T-helper 1 cell (primary cell): ENCODE measurements at places on chromosomes 5 and 9.

DNA sequence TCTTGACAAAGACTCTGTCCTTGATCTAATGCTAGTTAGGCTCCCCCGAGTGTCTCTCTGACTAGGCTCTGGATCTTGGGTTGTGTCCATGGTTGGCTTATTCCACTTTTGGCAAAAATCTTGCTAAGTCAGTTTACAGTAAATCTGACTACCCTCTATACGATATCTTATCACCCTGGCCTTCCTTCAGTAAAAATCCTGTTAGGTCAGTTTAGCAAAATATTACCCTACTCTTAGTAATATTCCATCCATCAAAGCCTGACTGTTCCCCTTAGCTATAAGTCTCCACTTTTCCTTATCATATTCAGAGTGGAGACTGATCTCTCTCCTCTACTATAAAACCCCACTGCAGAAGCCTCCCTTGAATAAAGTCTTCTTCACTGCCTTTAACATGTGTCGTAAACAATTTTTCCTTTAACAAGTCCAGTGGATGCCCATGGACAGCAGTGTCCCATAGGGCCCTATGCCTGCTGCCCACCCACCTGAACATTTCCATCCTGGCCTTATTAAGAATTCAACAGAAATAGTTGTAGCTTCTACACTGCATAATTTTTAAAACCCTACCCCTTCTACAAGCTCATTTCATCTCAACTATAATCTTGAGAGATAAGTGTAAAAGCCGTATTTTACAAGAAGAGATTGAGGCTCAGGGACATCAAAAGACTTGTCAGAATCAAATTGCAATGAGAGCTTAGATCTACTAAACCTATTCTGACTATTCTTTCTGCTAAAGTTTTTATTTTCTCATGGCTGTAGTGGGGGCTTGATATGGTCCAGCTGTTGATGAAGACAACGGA, 22.3 kb downstream of the MINAR2 start:
- DNase-seq = no peak

DNA sequence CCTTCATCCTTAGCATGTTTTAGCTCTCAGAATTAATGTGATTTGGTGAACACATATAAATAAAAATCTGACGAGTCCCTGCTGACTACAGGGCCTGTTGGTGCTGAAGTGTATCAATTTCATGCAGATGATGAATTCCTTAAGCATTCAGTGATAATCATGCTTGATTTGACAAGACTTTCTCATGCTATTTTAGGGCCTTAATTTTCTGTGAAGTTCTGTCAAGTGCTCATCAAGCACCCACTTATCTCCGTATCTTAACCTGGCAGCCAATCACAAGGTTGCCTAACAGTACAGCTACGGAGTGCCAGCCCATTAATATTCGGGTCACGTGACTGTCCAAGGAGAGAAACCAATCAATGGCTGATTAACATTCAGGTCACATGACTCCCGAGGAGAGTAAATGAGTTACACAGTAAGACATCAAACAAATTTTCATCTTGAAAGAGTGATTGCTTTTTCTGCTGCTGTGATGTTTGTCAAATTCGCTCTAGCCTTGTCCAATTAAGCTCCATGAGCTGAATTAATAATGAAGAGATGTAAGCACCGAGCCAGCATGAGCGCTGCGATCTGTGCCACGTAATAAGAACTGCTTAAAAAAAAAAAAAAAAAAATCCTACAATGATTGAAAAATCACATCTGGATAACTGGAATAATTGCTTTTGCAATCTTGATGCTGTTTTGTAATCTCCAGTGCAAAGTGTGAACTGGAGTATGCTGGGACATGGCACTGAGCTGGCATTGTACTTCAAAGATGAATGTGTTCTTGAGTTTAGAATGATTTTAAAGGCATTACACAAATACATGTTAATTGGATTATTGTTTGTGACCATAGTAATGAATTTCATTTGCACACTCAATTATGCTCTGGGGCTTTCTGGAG, 104.3 kb upstream of the SPATA31D4 start:
- DNase-seq = no peak

- no peak for DNase-seq
Measured at GRCh38 chr9:36891341-36891811, 142.7 kb downstream of the PAX5 start.

- peak; percentile 1 for DNase-seq
Measured at GRCh38 chr5:58499941-58500340, 8.7 kb downstream of the GAPT start.

- DNase-seq = no peak
Measured at GRCh38 chr5:180205916-180206315, 3.1 kb downstream of the RASGEF1C start.
